Ecto neural progenitor cell (in vitro differentiated cells): ENCODE measurements at places on chromosomes 3 and 15.
A peak's percentile ranks its signal among the peaks of the same experiment; 100 is the strongest.

DNA sequence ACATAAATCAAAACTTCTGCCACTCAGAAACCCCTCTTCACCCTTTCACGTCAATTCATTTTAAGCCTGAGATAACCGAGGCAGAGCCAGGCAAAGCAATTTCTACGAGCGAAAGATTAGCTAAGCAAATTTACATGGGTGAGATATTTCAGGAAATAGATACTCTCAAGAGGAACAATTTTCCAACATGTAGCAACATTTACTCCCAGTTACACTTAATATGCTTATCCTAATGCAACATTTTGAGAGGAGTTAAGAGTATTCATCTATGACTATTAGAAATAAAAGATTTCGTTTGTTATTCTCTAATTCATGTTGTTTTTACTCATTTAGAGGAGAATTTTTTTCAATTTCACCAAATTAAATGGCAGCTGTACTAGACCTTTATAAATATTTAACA, 837 bp downstream of the TMC3 start:
- DNase-seq: no peak

DNA sequence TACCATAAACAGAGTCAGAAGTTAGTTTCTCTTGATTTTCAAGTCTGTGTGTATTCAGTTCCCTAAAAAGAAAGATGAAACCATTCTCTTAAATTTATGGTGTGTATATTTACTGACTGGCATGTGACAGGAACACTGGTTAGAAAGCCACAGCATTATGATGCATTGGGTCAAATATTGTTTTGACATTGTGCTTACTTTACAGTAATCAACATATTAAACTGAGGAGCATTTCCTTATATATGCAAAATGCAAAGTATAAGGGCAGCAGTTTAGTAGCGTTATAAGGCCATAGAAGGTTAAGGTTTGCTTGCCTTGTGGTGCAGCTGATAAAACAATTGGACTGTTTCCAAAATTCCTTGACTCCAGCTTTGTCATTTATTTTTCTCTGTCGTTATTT, 72.9 kb downstream of the EPHA3 start:
- no peak for DNase-seq

DNA sequence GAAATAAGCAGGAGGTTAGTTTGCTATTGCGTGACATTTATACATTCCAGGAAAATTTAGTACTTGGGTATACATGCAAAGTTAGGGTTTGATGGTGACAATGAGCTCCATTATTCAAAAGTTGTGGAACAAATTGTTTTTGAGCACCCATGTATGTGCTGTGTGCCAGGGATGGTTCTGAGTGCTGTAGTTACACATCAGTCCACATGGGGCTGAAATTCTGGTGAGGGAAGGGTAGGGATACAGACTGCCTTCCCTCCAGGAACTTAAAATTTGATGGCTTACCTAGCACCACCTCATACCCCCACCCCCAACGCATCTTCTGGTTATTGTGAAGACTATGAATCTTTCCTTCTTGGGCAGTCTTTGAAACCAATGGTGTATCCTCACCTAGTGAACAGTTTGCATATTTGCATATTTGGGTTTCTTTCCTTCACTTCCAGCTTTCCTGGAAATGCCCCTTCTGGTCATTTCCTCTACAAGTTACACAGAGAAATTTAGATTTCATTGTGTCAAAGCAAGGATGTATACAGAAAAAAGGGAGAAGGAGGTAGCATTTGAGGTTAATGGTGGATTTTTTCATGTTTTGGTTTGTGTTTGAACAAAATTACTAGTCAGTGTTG, 222.0 kb upstream of the IL12A start:
- DNase-seq: no peak

DNA sequence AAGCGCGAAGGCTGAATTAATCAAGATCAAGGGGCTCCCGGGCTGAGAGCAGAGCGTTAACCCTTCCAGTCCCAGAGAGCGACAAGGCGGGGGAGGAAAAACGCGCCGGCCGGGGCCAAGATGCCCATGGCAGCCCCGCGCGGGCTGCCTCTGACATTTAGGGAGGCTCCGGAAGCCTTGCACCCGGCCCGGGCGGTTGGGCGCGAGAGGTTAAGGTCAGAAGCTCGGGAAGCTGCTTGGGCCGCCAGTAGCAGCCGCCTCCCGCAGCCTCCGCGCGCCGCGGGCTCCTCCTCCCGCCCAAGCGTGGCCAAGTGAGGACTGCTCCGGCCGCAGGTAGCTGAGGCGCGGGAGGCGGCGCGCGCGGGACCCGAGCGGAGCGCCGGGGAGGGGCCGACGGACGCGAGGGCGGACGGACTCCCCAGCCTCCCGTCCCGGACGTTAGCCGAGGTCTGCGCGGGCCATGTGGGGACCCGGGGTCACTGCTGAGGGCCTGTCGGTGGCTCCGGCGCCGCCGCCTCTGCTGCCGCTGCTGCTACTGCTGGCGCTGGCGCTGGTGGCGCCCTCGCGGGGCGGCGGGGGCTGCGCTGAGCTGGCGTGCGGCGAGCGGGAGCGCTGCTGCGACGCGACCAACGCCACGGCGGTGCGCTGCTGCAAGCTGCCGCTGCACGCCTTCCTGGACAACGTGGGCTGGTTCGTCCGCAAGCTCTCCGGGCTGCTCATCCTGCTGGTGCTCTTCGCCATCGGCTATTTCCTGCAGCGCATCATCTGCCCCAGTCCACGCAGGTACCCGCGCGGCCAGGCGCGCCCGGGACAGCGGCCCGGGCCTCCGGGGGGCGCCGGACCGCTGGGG, at the start of gene C3orf80:
TSS of gene C3orf80 (plus strand) at position 247 of the 850 bp plus-strand sequence. CDS start at position 461, 214 bp downstream.
- peak; percentile 83 for DNase-seq

- DNase-seq: no peak
These were observed 40.4 kb upstream of the C15orf39 start for GRCh38 chr15:75161106-75161916.

DNA sequence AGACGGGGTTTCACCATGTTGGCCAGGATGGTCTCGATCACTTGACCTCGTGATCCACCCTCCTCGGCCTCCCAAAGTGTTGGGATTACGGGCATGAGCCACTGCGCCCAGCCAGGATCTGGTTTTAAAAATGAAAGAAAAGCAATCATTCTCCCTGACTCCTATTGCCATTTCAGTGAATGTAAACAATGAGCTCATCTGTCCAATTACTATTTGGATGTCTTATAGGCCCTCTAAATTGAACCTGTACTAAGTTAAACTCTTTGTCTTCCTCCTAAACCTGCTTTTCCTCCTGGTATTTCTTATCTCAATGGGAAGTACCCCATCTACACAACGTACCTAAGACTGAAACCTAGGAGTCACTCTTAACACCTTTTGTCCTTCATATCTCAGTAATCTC, 23.7 kb downstream of the PCYT1A start:
- DNase-seq: no peak

GRCh38 chr3:179504371-179504770, 53.1 kb upstream of the GNB4 start:
- no peak for DNase-seq

GRCh38 chr3:45762647-45763302, 33.6 kb downstream of the SLC6A20 start:
- DNase-seq: no peak

DNA sequence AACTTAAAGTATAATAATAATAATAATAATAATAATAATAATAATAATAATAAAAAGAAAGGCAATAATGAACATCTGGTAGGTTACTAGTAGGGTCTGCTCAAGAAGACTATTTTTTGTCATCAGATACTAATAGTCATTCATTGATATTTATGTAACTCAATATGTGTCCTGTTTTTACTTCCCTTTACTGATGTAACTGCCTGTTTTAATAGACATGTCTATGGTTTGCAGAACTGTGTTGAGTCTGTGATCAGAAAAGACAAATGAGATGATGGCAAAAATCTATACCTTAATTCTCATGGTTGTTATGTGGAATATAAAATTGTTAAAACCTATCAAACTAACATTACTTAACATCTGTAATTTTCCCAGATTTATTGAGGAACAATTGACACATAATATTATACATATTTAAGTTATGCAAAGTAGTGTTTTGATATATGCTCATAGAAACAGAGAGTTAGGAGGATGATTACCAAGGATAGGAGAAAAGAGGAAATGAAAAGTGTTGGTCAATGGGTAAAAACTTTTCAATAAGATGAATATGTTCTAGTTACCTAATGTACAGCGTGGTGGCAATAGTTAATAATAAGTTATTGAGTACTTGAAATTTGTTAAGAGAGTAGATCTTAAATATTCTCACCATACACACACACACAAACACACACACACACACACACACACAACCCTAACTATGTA, 699.4 kb downstream of the ZPLD1 start:
- DNase-seq: no peak

DNA sequence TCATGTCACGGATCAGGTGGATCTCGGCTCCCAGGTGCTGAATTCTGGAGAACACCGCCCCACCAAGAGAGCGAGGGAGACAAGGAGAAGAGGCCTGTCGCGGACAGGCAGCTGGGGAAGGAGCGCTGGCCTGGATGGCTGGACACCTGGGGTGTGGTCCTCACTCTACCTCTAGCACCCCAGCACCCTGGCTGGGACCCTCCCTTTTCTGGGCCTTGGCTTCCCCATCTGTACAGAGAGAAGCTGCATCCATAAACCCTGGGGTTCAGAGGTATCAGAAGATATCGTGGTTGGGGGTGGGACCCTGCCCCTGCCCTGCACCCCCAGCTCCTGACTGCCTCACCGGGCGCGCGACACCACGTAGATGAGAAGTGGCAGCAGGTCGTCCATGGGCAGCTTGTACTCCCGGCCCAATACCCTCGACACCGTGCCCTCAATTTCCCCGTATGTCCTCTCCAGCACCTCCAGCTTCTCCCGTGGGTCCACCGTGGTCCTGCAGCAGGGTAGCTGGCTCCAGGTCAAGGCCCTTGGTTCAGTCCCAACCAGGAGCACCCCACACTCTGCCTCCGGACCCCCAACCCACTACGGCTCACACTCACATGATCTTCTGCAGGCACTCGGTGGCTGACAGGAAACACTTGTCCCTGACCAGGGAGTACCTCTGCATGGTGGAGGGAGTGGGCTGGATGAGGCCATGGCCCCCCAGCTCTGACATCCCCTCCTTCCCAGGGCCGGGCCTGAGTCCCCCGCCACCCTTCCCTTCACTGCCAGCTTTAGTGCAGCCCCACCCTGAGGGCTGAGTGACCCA, 21.7 kb downstream of the ALS2CL start:
- DNase-seq: peak; percentile 35

DNA sequence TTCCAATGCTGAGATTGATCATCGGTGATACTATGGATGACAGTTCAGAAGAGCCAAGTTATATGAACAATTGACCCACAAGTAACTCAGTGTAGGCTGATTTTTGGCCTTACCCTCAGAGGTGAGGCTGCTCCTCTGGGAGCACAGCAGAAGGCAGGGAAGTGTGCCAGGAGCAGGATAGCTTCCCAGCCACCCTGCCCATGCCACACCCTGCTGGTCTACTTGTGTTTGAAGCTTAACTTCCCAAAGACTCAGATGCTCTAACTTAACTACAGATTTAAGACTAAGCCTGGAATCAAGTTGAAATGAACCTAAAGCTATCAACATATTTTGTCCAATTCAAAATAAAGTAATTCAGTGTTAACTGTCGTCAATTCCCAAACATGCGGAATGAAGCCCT, 77.5 kb downstream of the BOC start:
- no peak for DNase-seq

- no peak for DNase-seq
These were observed 51.2 kb downstream of the ASB7 start for GRCh38 chr15:100653608-100654007.

DNA sequence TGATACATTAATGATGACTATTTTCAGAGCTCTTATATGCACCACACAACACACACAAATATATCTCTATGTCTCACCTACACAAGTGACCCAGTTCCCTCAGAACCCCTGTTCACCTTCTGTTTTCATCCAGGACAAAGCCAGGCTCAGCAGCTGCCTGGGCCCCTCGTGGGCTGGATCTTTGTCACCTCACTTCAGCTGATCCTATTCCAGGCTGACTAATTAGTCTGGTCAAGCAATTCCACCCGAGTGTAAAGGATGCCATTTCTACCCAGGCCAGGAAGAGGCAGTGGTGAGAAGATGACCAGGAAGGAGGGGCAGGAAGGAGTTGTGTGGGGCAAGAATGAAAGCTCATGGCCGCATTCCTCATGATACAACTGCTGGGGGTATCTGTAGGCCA, 62.3 kb downstream of the DHX30 start:
- no peak for DNase-seq

DNA sequence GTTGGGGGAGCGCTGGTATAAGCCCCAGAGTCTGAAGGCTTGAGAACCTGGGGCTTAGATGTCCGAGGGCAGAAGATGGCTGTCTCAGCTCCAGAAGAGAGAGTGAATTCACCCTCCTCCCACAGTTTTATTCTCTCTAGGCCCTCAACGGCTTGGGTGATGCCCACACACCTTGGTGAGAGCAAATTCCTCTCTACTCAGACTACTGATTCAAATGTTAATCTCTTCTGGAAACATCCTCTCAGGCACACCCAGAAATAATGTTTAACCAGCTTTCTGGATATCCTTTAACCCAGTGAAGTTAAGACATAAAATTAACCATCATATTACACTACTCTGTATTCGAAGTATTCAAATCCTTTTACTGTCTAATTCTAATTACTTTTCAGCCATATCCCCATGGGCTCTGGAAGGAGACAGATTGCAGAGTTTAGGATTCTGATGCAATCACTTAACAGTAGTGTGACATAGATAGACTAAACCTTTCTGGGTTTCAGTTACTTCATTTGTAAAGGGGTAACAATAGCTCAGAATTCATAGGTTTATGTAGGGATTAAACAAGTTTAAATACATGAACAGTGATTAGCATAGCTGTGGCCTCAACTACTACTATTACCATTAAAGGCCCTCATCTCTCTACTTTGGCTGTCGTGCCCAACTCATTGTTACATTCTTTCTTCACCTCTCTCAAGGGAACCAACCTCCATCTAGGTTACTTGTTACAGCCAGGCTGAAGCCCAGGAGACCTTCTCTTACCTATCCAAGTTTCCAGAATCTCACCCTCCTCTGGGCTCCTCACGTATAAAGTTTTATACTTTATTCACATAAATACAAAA, 25.7 kb upstream of the ANO10 start:
- no peak for DNase-seq

DNA sequence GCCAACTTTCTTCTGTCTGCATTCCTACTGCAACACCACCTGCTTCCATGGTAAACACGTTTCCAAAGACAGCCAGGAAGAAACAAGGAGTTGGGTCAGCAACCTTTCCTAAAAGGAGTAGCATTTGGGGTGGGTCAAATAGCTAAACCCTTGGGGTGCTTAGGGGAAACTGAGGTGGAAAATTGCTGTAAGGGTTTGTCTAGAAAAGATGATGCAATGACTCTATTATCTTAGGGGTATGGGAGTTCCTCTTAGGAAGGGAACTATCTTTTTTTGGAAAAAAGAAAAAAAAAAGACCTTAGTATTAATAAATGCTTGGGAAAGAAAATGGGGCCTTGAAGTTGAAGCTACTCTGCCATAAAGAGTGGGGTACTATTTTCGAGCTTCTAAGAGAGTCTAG, 86.1 kb upstream of the POMGNT2 start:
- no peak for DNase-seq

DNA sequence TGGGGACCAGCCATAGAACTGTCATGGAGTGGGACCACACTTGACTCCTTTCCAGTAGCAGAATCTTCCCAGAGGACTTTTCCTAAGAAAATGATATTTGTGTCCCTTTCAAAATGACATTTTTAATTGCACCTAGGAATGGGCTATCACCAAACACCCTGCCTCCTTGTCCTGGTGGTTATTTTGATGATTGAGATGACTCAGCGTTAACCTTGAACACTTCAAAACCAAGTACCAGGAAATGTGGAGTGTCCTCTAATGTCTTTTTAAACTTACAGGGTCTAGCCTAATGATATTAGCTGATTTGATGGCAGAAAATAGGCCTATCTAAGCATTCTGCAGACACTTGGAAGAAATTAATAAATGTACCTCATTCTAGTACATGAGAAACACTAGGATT, 90.7 kb downstream of the HHLA2 start:
- DNase-seq: no peak

GRCh38 chr3:129822241-129822640, 71.3 kb downstream of the TMCC1 start:
- DNase-seq: no peak
